Pancreas (tissue), 10 donors: ENCODE measurements at places on chromosomes 12 and 14. TPM values are rescaled to one million over a fixed set of nuclear protein-coding genes. Genes with fewer than 3 reads are reported as not detected.

DNA sequence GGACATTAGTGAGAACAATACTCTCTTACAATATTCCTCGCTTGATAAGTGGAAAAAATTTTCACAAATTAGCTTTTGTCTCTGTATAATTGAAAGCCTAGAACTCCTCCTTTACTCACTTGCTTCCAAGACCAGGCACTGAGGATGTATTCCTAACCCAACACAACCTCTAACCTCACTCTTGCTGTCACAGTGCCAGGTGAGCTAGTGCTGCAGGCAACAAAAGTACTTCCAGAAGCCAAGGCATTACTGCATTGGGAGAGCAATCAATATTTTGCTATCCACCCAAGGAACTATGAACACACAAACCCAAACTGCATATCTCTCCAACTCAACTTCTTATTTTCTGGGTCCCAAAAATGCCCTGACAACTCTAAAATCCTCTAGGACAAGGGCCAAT is 1081.0 kb downstream of the VRK1 start:
- H3K4me1 ChIP-seq = no peaks in the 10 kb centered on the region
- H3K27me3 ChIP-seq = no peaks in the 10 kb centered on the region
- H3K27ac ChIP-seq = no peak overlapping the region

- H3K36me3 ChIP-seq = no peaks in the 10 kb centered on the region
- H3K4me1 ChIP-seq = no peaks in the 10 kb centered on the region
- H3K27me3 ChIP-seq = no peaks in the 10 kb centered on the region
- H3K4me3 ChIP-seq = no peak overlapping the region
These were observed 67.1 kb downstream of the SERPINA3 start for GRCh38 chr14:94679106-94679810.

The PRPH gene
- 1.9 TPM for total RNA-seq

GRCh38 chr14:90419200-90419599 is 22.4 kb downstream of the CALM1 start:
- no peaks in the 10 kb centered on the region for H3K36me3 ChIP-seq
- DNase-seq = peak; percentile 69
- H3K27me3 ChIP-seq = no peaks in the 10 kb centered on the region
- H3K4me1 ChIP-seq = no peaks in the 10 kb centered on the region

- H3K27me3 ChIP-seq = no peaks in the 10 kb centered on the region
- peak; percentile 75 for DNase-seq
- H3K4me3 ChIP-seq = no peak overlapping the region
- no peaks in the 10 kb centered on the region for H3K4me1 ChIP-seq
- H3K36me3 ChIP-seq = no peaks in the 10 kb centered on the region
These were observed 164.6 kb upstream of the PARP11 start for GRCh38 chr12:4037747-4038312.

DNA sequence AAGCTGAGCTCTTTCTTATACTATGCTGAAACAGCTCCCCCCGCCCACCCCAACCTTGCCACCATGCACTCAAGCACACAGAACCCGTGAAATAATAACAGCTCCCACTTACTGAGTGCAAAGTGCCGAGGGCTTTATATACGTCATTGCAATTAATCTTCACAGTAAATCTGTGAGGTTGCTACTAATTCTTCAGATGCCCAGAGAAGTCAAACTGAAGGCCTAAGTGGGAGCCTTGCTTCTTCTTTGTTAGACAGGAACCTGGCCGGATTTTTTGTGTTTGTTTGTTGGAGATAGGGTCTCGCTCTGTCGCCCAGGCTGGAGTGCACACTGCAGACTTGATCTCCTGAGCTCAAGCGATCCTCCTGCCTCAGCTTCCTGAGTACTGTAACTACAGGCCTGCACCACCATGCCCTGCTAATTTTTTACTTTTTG is 34.0 kb downstream of the VCPKMT start:
- DNase-seq = no peak
- H3K4me1 ChIP-seq = no peaks in the 10 kb centered on the region
- H3K27ac ChIP-seq = no peak overlapping the region

The TNFRSF1A gene
- 23.5 TPM for total RNA-seq

- no peak overlapping the region for H3K27ac ChIP-seq
- H3K27me3 ChIP-seq = no peaks in the 10 kb centered on the region
- H3K4me1 ChIP-seq = peaks cover 4% of the 10 kb centered on the region
- H3K36me3 ChIP-seq = no peaks in the 10 kb centered on the region
These were observed 170.1 kb upstream of the AMIGO2 start for GRCh38 chr12:47249719-47250357.

GRCh38 chr12:3304436-3305165 is 186.4 kb upstream of the PRMT8 start:
- DNase-seq = no peak
- H3K36me3 ChIP-seq = no peaks in the 10 kb centered on the region
- peaks cover 7% of the 10 kb centered on the region for H3K4me1 ChIP-seq
- no peak overlapping the region for H3K27ac ChIP-seq
- no peak overlapping the region for H3K4me3 ChIP-seq

The IRAK3 gene
- total RNA-seq = 0.97 TPM

DNA sequence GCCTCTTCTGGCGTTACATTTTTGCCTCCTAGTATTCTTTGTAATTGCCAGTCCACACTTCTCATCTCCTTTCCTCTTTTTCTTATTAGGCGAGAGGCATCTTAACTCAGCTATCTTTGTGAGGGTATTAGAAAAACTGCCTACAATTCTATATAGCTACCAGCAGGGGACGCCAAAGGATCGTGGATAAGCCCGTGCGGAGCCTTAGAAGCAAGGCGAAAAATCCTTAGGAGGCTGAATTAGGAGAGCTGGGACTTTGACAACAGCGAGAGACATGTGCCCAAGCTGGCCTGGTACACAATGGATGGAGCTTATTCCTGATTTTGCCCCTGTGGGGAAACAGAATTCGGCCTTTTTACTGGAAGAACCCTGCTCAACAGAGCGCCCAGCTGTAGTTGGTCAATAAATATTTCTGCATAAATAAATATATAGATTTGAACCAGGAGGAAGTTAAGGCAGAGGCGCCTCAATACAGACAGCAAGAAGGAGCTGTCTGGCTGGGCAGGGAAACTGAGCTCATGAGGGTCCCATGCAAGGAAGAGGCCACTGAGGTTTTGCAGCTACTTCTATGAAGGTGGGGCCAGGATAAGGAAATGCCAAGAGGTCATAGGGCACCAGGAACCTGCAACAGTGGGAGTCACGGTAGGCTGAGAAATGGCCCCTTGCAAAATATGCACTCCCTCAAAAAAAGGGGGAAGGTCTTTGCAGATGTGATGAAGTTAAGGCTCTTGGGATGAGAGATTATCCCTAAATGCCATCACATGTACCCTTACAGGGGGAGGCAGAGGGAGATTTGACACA is 14.6 kb upstream of the RBM19 start:
- H3K4me3 ChIP-seq = no peak overlapping the region
- peak; percentile 50 for DNase-seq
- H3K4me1 ChIP-seq = no peaks in the 10 kb centered on the region
- no peaks in the 10 kb centered on the region for H3K36me3 ChIP-seq
- H3K27me3 ChIP-seq = peaks cover 7% of the 10 kb centered on the region

DNA sequence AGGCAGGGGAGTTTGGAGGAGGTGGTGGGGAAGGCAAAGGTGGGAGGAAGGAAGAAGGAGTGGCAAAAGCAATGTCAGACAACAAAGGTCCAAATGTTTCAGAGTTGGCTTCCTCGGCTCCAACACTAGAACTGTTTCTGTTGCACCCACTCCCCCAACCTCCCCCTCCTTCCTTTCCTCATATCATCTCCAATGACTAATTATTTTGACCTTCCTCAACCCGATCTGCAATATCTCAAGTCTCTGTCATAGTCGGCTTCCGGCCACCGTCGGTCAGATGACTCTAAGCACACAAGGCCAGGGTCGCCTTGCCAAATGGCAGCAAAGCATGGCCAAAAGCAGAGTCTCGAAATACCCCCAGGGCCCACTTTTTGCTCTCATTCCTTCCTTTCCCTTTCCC is 637.0 kb upstream of the TBX3 start:
- DNase-seq = no peak
- H3K4me3 ChIP-seq = no peak overlapping the region
- H3K36me3 ChIP-seq = no peaks in the 10 kb centered on the region
- H3K27me3 ChIP-seq = no peaks in the 10 kb centered on the region
- H3K4me1 ChIP-seq = no peaks in the 10 kb centered on the region

GRCh38 chr14:71358209-71358931 is 451.1 kb downstream of the PCNX1 start:
- no peak overlapping the region for H3K27ac ChIP-seq
- H3K4me3 ChIP-seq = no peak overlapping the region
- H3K36me3 ChIP-seq = no peaks in the 10 kb centered on the region
- no peaks in the 10 kb centered on the region for H3K27me3 ChIP-seq

The DCN gene
- total RNA-seq = 152 TPM

DNA sequence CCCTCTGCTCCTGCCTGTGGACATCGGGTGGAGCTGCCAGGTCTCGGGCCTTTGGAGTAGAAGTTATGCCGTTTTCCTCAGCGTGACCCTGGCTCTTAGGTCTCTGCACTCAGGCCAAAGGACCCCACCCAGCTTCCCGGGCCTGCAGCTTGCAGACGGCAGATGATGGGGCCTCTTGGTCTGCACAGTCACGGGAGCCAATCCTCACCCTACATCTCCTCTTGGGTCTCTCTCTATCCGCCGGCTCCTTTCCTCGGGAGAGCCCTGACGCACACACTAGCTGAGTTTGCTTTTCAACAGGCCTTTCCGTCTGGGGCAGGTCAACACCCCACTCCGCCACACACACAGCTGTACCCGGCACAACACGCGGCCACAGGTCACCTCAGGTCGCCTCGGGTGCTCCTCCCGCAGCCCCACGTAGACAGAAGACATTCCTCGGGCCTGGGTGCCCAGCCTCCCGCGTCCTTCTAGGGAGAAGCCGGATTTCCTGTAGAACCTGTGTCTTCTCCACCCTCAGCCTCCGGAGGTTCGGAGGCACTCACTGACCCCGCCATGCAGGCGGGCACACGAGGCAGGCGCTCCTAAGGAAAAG is 9.9 kb downstream of the GALNT9 start:
- H3K4me3 ChIP-seq = no peak overlapping the region
- no peaks in the 10 kb centered on the region for H3K36me3 ChIP-seq
- H3K27ac ChIP-seq = no peak overlapping the region

The C12orf54 gene
- total RNA-seq = not detected

- DNase-seq = no peak
- H3K27ac ChIP-seq = no peak overlapping the region
- H3K4me3 ChIP-seq = no peak overlapping the region
- no peaks in the 10 kb centered on the region for H3K4me1 ChIP-seq
- no peaks in the 10 kb centered on the region for H3K27me3 ChIP-seq
- no peaks in the 10 kb centered on the region for H3K36me3 ChIP-seq
These were observed 218.9 kb downstream of the EXOC5 start for GRCh38 chr14:57049848-57050247.

DNA sequence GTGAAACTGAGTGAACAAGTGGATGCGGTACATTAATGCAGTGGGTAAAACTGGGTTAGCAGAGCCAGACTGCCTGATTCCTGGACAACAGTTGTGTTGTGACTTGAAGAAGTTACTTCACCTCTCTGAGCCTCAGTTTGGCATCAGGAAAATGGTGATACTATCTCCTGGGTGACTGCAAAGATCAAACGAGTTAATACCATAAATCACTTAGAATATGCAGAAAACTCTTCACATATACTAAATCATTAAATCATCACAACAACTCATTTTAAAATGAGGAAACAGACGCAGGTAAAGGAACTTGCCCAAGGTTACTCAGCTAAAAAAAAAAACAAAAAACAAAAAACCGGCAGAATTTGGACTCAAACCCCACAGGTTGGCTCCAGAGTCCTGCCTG is 811 bp downstream of the MTERF2 start:
- H3K4me3 ChIP-seq = peak overlapping the region; percentile 67
- no peak for DNase-seq
- peaks cover 12% of the 10 kb centered on the region for H3K4me1 ChIP-seq
- H3K27me3 ChIP-seq = no peaks in the 10 kb centered on the region
- peak overlapping the region; percentile 68 for H3K27ac ChIP-seq

DNA sequence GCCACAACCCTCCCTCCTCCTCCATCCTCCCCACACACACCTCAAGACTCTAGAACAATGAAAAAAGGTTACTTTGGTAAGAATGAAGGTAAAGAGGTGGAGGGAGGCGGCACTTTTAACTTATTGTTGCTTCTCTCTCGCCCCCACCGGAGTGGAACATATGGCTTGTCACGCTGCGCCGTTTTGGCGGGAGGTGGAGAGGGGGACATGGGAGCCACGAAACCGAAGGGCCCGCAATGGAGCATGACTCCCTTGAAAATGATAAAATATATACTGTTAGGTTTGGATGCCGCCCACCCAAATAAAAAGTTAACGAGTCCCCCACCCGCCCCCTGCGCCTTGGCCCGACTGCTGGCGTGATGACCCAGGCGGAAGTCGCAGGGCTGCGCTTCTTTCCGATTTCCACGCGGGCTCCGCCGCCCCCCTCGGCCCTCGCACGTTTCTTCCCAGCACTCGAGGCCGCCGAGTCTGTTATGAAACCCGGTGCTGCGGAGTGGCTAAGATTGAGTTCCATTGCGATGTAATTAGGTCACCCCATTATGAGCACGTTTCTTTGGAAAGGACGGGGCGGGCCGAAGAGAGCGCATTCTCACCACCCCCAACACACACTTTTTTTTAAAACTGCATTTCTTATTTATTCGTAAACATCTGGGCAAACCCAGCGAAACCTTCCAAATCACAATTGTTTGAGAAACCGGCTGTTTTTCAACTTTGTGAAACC is 1.4 kb upstream of the ZFP36L1 start:
- DNase-seq = peak; percentile 90
- H3K27me3 ChIP-seq = no peaks in the 10 kb centered on the region
- no peaks in the 10 kb centered on the region for H3K36me3 ChIP-seq
- H3K27ac ChIP-seq = peak overlapping the region; percentile 99

GRCh38 chr12:109779382-109779781 is 53.8 kb downstream of the TRPV4 start:
- H3K27ac ChIP-seq = no peak overlapping the region
- no peak overlapping the region for H3K4me3 ChIP-seq
- no peak for DNase-seq
- H3K36me3 ChIP-seq = no peaks in the 10 kb centered on the region

The RPL10L gene
- total RNA-seq = not detected

The TEAD4 gene
- total RNA-seq = 28.6 TPM

The IQSEC3 gene
- 0.28 TPM for total RNA-seq

The ZNF385A gene
- 3.0 TPM for total RNA-seq
